ENCODE measurements at places on chromosomes 2 and 18.

DNA sequence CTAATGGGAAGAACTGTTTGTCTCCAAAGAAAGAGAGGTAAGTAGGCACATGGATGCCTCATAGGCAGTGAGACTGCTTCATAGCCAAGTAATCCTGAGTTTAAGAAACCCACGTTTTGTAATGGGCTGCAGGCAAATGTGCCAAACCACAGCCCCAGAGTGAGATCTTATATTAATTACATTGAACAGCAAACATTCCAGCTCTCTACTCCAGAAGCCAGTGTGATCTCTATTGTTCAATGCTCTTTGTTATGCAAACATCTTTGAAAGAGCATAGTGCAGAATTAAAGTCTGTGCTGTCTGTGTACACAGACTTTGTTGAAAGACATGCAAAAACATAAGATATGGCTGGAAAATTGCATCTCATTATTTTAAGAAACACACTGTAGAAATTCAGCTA, 720.8 kb upstream of the REG3G start:
- no peak for DNase-seq

- DNase-seq, result no peak
Measured at GRCh38 chr2:239296020-239296932, 104.5 kb downstream of the HDAC4 start.

- peak; percentile 63 for DNase-seq
Measured at GRCh38 chr2:96259497-96259921, 6.3 kb downstream of the TMEM127 start.

- DNase-seq, result peak; percentile 67
Measured at GRCh38 chr2:152497481-152498052, 162.6 kb downstream of the FMNL2 start.

All from inflammatory macrophage (primary cell).